ENCODE measurements at places on chromosomes 11 and 22. TPM values are rescaled to one million over a fixed set of nuclear protein-coding genes. Genes with fewer than 3 reads are reported as not detected.

CSNK2A3 gene
- total RNA-seq, result 0.92 TPM

MUC2 gene
- total RNA-seq, result not detected

KCNA4 gene
- total RNA-seq, result 0.59 TPM

BTBD18 gene
- total RNA-seq, result not detected

SLC17A6 gene
- total RNA-seq, result not detected

DDI1 gene
- not detected for total RNA-seq

OR5A1 gene
- total RNA-seq, result not detected

TRPC6 gene
- 0.17 TPM for total RNA-seq

ZC3H7B gene
- 22.0 TPM for total RNA-seq

CRYBB2 gene
- total RNA-seq, result not detected

CHST1 gene
- total RNA-seq, result 0.59 TPM
